ENCODE measurements at places on chromosomes 2 and 18.

DNA sequence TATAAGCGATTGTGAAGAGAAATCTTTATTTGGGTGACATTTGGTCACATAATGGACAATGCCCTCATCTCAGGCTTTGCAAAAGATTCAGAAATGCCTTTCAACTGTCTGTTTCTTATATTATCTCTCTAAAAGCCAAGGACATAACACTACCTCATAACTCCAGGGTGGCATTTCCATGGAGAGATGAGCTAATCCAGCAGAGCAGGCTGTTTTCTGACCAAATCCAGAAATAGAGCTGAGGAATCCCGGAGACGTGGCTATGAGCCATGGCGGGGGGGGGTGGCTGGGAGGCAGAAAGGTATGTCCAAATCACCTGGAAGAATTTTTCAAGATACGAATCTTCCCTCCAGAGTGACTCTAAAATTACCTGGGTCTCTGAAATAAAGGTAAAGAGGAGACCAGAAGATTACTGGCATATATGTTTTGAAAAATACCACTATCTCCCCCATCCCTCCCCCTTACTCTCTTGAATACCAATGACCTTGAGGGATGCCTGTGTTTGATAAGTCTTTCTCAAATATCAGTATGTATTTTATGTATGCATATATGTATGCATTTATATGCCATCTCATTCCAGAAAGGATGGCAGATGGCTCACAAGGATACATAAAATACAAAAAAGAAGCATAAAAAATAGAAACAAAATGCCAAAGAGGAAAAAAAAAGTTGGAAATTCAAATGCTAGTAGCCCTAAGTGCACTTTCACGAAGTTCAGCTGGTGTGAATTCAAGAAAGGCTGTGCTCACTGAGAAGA, 296.0 kb upstream of the MGAT5 start:
- DNase-seq: no peak

GRCh38 chr18:27014841-27015240, 149.3 kb upstream of the AQP4 start:
- DNase-seq: no peak

GRCh38 chr2:10175441-10175840, 52.9 kb downstream of the RRM2 start:
- DNase-seq: no peak

- DNase-seq: no peak
Measured at GRCh38 chr2:3778851-3779495, 75.6 kb downstream of the DCDC2C start.

DNA sequence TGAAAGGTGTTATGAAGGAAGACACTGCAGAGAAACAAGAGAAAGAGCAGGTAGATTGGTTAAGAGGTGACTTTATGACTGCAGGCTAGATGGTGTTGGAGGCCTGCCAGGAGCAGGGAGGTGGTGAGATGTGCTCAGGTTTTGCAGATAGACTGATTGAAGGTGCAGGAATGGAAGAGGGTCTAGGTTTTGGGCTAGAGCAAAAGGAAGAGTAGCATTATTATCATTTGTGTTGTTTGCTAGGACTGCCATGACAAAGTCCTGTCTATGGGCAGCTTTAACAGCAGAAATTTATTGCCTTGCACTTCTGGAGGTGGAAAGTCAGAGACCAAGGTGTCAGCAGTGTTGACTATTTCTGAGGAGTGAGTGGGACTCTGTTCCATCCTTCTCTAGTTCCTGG, 172.9 kb upstream of the SOX11 start:
- DNase-seq: no peak

- no peak for DNase-seq
Measured at GRCh38 chr2:121903037-121903689, 147.7 kb downstream of the TSN start.

DNA sequence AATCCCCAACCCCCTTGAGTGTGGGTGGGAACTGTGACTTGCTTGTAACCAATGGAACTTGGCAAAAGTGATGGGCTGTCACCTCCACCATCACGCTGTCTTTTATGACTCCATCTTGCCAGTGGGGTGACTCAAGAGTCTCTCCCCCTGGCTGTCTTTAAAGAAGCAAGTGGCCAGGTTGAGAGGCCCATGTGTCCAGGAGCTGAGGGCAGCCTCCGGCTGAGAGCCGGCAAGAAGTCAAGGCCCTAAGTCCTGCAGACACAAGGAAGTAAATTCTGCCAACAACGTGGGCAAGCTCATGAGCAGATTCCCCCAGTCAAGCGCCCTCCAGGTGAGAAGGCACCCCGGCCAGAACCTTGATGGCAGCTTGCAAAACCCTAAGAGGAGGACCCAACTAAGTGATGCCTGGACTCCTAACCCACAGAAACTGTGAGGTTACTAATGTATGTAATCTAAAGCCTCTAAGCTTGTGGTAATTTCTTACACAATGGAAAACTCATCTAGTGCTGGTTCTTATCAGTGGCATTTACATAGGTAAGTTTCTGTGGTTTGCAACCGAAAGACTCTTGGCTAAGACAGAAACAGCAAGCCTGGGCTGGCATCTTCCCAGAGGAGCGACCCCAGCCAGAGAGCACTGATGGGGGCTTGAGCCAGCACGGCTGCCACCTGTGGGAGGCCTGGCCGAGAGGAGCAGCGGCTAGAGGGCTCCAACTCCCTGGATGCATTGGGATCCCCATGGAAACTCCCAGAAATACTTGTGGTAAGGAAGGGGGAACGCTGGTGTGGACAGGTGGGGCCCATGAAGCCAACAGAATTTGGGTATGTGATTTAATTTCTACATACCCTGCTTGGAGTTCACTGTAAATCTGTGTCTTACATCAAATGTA, 49.3 kb downstream of the CIB4 start:
- DNase-seq: no peak

- no peak for DNase-seq
Measured at GRCh38 chr2:154527962-154528361, 170.5 kb upstream of the KCNJ3 start.

DNA sequence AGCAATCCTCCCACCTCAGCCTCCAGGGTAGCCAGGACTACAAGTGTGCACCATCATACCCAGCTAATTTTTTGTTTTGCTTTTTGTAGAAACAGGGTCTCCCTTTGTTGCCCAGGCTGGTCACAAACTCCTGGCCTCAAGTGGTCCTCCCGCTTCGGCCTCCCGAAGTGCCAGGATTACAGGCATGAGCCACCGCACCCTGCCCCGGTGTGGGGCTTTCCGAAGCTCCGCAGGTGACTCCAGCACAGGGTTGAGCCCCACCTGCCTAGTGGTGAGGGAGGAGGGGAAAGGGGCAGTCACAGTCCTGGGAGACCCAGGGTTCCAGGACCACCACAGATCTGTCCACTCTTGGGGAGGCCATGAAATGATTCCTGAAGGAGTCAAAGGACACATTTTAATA, 5.2 kb downstream of the PRLH start:
- DNase-seq: no peak

GRCh38 chr2:38159191-38159590, 83.2 kb upstream of the CYP1B1 start:
- DNase-seq: no peak

DNA sequence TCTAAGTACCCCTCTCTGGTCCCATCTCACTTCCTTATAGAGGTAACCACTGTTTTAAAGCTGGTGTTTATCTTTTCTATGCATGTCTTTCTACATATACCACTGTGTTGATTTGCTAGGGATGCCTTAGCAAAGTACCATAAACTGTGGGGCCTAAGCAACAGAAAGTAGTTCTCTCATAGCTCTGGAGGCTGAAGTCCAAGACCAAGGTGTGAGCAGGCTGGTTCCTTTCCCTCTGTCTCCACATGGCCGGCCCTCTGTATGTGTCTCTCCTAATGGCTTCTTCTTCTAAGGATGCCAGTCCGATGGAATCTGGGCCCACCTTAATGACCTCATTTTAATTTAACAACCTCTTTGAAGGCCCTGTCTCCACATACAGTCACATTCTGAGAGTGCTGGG, 40.8 kb upstream of the ROCK2 start:
- no peak for DNase-seq

GRCh38 chr2:237352279-237352845, 61.6 kb downstream of the COL6A3 start:
- DNase-seq: no peak

DNA sequence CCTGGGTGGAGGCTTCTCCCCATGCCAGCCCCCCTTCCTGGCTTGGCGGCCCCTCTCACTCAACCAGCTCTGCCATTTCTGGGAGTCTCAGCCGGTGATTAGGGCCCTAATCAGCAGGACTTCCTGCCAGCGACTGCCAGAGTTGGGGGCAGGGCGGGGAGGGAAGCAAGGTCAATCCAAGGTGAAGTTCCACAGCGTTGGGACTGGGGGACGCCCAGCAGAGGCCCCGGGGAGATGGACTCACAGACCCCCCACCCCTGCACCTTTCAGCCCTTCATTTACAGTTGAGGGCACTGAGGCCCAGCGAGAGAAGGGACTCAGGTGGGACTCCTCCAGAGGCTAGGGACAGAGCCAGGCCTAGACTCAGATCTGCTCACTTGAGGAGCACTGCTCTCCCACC, 65.3 kb downstream of the TNS1 start:
- no peak for DNase-seq

DNA sequence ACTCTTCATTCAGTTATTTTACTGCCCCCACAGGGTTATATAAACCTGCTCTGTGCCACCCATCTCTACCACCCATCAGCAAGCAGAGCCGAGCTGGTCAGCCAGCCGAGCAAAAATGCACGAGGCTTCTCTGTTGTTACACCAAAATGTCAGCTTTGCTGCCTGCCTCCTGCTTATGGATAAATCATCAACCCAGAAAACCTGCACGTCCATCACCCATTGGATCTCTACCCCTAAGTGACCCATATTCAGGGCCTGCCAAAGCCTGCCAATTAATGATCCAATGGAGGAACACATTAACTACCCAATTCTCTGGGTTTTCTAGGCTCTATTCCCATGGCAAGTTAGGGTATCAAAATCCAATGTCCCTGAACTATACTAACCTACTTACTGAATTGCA, 365.5 kb upstream of the ACVR2A start:
- DNase-seq: no peak

DNA sequence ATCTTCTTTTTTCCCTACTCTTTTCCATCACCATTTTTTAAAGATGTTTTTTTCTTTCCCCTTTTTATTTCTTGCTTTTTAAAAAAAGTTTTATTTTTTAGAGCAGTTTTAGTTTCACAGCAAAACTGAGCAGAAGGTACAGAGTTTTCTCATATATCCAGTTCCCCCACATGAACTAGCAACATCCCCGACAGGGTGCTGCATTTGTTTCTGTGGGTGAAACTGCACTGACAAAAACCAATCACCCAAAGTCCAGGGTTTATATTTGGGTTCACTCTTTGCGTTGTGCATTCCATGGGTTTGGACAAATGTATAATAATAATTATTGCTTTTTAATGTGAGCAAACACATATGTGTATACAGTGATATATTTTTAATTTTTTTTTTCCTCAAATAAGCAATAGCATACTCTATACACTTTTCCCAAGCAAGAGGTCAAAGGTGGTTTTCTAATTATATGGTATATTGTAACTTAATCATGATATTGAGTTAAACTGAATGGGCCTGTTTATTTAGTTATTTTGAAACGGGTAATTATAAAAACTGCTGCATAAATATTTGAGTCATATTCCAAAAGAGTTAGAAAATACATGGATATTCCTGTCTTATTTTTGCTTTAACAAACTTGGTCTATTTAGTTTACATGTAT, 50.3 kb downstream of the NCK2 start:
- DNase-seq: no peak
